HCT116 (cell line): ENCODE measurements at places on chromosomes 1 and 21.

GRCh38 chr21:22374218-22374969 is 1376.2 kb downstream of the NCAM2 start:
- DNase-seq = no peak

- no peak for DNase-seq
These were observed 22.2 kb upstream of the ITPKB start for GRCh38 chr1:226761322-226761721.

DNA sequence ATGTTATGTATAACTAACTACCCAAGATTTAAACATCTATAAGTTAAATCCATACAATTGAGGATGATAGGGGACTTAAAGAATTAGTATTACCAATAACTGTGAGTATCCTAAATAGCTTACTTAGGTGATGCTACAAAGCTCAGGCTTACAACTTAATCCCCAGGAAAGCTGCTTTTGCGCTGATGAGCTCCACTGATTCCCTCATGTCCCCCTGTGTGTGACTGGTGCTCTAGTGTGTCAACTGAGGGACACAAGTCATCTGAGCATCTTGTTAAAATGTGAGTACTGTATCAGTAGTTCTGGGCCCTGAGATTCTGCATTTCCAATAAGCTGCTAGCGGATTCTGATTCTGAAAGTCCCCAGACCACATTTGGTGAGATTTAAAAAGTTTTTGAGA is 1458.8 kb downstream of the MRPL39 start:
- DNase-seq = no peak

DNA sequence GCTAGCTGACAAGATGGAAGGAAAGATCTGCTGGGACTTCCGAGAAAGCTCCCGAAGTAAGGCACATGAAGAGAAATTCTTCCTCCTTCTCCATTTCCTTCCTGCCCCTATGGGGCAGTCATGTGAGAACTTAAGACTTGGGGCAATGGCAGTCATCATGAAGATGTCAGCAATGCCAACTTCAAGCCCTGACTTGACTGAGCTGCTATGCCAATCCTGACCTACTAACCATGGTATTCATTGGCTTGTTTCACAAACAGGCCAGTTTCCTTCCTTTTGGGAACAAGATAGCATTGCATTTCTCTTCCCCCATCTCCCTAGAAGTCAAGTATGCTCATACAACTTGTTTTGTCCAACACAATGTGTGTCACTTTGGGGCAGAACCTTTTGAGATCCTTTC is 25.5 kb downstream of the GRIK1 start:
- no peak for DNase-seq

- DNase-seq = no peak
These were observed 3.8 kb upstream of the EPB41 start for GRCh38 chr1:28910379-28911115.

DNA sequence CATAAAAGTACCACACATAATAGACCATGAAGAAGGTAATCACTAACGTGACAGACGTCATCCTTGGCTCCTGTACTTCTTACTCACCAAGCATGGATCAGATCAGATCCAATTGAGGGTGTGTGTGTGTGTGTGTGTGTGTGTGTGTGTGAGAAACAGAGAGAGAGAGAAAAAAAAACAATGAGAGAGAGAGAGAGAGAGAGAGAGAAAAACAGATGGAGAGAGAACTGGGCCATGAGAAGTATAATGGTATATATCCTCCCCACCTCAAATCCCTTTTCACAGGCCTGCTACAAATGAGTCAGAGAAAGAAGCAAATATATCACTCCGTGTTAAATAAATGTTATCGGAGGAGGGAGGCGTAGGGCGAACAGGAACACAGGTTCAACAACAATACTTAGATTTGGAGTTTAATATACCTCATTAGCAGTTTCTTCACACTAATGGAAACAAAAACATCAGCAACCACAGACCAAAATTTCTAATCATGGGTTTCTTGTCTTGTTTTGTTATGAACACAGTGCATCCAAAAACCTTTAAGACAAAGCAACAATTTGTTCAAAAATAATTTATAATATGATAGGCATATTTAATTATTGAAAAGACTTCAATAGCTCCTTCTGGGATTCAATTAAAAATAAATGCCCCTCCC is 45.3 kb downstream of the TIAM1 start:
- DNase-seq = no peak

DNA sequence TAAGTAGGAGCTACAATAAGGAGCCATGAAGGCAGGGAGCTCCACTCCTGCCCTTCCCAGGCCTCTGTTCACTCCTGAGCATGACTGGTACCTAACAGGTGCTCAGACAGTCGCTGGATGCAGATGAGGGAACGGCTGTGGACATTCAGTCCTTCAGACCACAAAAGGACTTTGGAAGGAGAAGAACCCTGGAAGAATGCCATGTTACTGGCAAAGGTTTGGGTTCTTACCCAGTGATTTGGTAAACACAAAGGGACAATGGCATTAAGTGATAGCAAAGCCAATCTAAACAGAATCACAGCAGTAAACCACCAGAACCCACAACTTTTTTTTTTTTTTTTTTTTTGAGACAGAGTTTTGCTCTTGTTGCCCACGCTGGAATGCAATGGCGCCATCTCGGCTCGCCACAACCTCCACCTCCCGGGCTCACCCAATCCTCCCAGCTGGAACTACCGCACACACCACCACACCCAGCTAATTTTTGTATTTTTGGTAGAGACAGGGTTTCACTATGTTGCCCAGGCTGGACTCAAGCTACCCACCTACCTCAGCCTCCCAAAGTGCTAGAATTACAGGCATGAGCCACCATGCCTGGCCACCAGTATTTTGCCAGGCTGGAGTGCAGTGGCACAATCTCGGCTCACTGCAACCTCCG is 7.5 kb upstream of the CBR3 start:
- no peak for DNase-seq

DNA sequence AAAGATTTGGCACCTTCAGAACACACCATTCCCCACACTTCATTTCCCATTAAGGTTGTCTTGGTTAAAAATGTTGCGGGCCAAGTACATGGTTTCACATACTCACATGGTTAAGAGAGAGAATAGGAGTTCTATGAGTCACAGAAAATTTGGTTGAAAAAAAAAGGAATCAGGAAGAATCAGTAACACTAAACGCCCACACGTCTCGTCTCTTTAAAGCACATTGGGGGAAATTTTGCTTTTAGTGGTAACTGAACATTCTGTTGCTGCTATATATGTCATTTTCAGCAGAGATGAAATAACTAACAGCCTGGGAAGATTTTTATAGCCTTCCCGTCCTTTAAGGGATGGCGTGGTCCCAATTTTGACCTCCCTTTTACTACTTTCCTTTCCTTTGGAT is 132.9 kb upstream of the ERG start:
- no peak for DNase-seq

DNA sequence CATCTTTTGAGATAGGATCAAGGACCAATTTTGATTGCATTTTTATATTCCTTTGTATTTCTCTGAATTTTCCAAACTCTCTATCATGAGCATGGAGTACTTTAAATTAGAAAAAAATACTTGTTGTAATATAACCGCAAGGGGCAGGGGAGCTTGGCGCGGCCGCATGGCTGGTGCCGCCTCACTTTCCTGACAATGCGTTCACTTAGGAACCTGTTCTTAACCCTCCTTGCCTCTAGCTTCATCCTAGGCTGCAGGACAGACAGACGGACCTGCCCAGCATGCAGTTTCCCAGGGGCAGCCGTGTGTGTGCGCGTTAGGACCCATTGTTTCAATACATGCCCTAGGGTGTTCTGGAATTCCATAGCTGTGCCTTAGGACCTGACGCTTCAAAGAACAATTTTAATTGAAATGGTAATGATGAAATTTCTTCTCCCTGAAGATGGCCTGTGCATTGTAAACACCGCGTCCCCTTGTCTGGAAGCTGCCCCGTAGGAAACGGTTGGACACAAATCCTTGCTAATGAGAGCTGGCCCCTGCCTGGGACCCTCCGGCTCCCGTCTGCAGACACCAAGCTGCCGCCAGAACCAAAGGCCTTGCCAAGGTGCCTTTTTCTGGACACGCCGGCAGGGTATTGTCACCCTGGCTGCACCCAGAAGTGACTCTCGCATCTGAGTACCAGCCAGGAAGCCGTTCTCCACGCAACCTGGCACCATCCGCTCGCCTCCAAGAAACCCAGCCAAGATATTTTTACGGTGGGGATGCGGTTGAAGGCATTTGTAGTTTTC is 466.4 kb downstream of the NPHP4 start:
- DNase-seq = no peak

- no peak for DNase-seq
These were observed 38.5 kb downstream of the PYHIN1 start for GRCh38 chr1:158969855-158970254.

DNA sequence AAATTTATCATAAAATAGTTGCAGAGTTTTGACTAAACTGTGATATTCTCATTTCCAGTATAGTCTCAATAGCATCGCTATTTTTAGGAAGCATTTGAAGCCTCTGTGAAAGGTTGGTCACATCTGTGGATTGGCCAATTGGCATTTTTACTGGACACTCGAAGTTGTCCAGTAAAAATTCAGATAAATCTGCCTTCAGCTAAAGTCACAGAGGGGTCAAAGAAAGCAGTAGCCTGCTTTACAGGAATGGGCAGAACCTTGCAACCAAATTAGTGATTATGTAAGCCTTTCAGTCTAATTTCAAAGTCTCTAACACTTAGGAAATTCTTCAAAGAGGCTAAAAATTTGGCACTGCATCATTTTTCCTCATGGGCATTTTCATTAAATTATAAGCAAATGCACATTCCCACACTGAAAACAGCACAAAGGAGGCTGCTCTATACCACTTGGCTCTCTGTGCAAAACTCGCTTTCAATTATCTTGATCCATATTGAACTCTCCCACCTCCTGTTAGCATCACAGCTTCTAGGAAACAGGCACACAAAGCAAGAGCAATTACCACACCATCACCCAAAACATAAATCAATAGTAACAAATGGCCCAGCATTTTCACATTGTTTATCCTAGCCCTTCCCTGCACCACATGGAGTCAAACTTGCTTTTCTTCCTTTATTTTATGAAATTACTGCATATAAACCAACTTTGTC is 318.5 kb upstream of the DUSP10 start:
- no peak for DNase-seq

GRCh38 chr1:94358630-94359599 is 59.3 kb upstream of the ABCD3 start:
- no peak for DNase-seq

GRCh38 chr1:162876751-162877150 is 15.8 kb upstream of the CCDC190 start:
- no peak for DNase-seq

DNA sequence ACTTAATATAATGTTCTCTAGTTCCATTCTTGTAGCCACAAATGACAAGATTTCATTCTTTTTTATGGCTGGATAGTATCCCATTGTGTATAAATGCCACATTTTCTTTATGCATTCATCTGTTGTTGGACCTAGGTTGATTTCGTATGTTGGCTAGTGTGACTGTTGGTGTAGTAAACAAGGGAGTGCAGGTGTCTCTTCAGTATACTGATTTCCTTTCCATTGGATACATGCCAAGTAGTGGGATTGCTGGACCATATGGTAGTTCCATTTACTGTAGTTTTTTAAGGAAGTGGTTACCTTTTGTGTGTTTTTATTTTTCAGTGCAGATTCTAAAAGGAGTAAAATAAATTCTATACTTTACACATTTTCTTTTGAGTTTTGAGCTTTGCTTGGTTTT is 5.7 kb downstream of the PARK7 start:
- DNase-seq = no peak

DNA sequence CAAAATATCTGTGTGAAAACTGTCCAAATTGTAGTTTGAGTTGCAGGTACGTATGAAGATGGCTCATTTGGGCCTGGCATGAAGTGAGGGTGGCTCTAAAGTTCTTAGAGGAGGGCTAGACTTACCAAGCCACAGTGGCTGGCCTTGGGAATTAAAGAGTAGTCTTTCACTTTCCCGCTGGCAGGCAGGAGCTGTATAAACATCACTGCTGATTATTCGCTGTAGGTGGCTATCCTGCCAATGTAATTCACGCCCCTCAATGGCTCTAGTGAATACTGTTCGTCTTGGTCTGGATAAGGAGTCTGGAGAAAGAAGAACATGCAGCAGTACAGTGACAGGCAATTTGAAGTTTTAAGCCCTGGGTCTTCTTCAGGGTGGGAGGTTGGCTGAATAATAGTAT is 31.0 kb downstream of the UROD start:
- no peak for DNase-seq

GRCh38 chr1:185960422-185961321 is 226.5 kb downstream of the HMCN1 start:
- no peak for DNase-seq

GRCh38 chr1:220527279-220527907 is 543 bp upstream of the MARK1 start:
- no peak for DNase-seq

- no peak for DNase-seq
These were observed 72.0 kb downstream of the VCAM1 start for GRCh38 chr1:100791586-100791985.

DNA sequence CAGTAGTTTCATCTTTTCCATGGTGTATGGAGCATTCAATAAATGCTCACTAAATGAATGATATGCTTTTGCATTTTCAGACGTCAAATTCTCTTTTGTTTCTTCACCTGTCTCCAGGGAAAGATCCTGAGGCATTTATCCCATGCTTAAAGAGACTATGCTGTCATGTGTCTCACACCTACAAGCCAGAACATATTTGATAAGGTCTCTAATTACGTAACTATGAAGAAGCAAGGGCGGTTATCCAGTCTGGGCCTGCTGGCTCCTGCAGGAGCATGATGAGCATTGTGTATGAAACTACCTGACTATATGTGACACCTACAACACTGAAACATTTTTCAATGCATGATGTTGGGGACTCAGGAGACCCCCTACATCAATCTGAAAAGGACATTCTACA is 51.8 kb downstream of the FBXO42 start:
- no peak for DNase-seq

DNA sequence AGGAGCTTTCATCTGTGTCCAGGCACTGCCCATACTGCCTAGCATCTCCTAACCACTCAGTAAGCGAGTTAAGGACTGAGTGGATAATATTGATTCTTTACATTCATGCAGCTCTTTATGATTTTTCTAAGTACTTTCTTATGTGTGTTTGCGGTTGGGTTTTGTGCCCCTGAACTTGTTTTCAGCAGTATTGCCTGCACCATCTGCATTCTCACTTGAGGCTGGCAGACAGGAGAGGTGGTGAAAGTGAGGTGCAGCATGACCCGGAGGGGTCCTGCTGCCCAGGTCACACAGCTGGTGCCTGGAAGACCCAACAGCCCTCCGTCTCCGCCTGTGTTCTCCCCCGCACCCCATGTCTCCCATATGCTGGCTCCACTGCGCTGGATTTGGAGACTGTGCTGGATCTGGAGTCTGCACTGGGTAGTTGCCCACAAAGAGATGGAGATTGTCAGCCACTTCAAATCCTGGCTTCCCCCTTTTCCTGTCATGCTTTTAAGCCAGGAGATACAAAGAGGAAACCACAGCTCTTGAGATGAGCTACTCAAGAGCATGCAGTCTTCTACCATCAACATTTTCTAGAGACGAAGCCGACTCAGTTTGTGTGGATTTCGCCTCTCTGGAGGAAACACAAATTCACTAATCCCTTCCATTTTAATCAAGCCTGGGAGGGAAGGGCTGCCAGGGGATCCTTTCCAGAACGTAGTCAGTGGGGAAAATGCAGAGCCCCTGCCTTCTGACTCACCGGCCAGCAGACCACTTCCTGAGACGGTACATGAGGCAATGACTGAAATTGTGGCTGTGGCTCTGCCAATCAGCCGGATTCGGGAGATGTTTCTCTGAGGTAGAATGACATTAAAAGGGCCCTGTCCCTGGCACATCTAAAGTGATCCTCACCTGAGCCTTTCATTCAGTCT is 71.7 kb upstream of the ANGPTL1 start:
- DNase-seq = no peak

GRCh38 chr1:24897263-24898151 is 32.6 kb downstream of the RUNX3 start:
- no peak for DNase-seq

- DNase-seq = no peak
These were observed 638.5 kb upstream of the CAMK1G start for GRCh38 chr1:208944981-208945451.
